ENCODE measurements at places on chromosomes 1 and 21.

- DNase-seq: no peak
- H3K27ac ChIP-seq: no peak overlapping the region
- H3K36me3 ChIP-seq: no peaks in the 10 kb centered on the region
- H3K4me1 ChIP-seq: no peaks in the 10 kb centered on the region
- H3K4me3 ChIP-seq: no peak overlapping the region
- no peaks in the 10 kb centered on the region for H3K27me3 ChIP-seq
Observed at GRCh38 chr1:59492500-59492899, 195.6 kb downstream of the FGGY start.

DNA sequence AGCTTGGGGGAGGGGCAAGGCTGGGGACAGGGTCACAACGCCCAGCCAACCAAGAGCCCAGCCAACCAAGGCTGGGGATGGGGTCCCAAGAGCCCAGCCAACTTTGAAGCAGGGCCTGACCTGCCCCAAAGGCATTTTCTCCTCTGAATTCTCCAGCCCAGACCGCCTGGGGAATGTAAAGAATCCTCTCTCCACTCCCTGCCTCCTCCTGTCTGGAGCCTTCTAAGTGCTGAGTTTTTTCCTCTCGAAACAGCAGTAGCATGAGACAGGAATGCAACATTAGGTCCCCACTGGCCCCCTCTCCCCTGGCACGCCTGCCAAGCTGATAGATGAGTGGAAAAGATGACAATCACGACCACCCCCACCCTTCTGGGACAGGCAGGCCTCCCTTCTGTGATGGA is 17.0 kb downstream of the C1orf198 start:
- peaks cover 41% of the 10 kb centered on the region for H3K36me3 ChIP-seq
- peaks cover 55% of the 10 kb centered on the region for H3K4me1 ChIP-seq
- peak overlapping the region; percentile 76 for H3K27ac ChIP-seq
- no peaks in the 10 kb centered on the region for H3K27me3 ChIP-seq

- H3K36me3 ChIP-seq: no peaks in the 10 kb centered on the region
- no peak for DNase-seq
- H3K27ac ChIP-seq: no peak overlapping the region
- H3K4me3 ChIP-seq: no peak overlapping the region
- peaks cover 17% of the 10 kb centered on the region for H3K27me3 ChIP-seq
Observed at GRCh38 chr1:216721863-216722262, 1.4 kb downstream of the ESRRG start.

- H3K27ac ChIP-seq: no peak overlapping the region
- no peak for DNase-seq
- peaks cover 2% of the 10 kb centered on the region for H3K27me3 ChIP-seq
- H3K4me1 ChIP-seq: no peaks in the 10 kb centered on the region
- no peak overlapping the region for H3K4me3 ChIP-seq
- H3K36me3 ChIP-seq: no peaks in the 10 kb centered on the region
Observed at GRCh38 chr1:201345081-201345355, 32.5 kb downstream of the TNNT2 start.

DNA sequence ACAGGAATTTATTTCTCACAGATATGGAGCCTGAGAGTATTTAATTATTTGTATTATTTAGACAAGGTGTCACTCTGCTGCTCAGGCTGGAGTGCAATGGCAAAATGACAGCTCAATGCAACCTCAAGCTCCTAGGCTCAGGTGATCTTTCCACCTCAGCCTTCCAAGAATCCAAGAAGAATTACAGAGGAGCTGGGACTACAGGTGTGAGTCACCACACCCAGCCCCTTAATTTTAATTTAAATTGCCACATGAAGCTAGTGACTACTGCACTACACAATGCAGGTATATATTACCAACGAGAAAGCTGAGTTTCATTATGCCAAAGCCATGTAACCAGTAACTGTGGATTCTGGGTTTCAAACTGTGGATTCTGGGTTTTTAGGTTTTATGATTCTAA is 2.1 kb downstream of the KHDC4 start:
- no peak for DNase-seq
- H3K27ac ChIP-seq: no peak overlapping the region
- peaks cover 38% of the 10 kb centered on the region for H3K36me3 ChIP-seq
- H3K4me3 ChIP-seq: no peak overlapping the region
- no peaks in the 10 kb centered on the region for H3K27me3 ChIP-seq
- peaks cover 24% of the 10 kb centered on the region for H3K4me1 ChIP-seq
